ENCODE measurements at places on chromosomes 16 and 17.

GRCh38 chr17:57290981-57291380 lies 34.7 kb downstream of the MSI2 start:
- DNase-seq, result no peak

DNA sequence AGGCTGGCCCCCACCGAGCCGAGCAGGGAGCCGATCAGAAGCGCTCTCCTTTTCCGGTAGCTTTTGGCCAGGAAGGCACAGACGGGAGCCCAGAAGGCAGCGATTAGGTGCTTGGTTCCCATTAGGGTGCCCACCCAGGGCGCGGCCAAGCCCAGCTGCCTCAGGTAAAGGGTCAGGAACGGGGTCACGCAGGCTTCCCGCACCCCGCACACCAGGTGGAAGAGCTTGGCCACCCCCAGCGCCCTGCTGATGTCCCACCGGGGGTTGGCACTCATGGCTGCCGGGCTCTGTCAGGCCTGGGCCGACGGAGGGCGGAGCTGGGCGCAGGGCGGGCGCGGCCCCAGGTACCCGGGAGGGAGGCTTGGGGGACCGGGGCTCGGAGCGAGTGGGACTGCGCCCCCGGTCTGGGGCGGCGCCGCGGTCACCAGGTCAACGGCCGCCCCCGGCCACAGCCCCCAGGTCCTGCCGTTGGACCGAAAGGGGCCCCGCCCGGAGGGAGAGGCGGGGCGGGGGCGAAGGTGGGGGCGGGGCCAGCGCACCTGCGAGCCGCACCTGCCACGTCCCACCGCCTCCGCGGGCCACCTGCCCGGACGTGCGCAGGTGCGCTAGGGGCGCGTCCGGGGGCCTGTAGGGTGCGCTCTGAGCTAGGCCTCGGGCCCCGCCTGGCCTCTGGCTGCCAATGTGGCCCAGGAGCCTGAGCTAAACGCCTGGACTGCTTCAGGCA lies at the start of gene MFSD6L:
MFSD6L (minus strand) TSS at position 520 of the 724 bp plus-strand sequence; CDS start at position 275, 245 bp downstream.
- no peak for DNase-seq

GRCh38 chr16:88804552-88805339 lies 1.2 kb downstream of the CDT1 start:
- no peak for DNase-seq

GRCh38 chr16:11783319-11784037 lies 13.6 kb downstream of the ZC3H7A start:
- no peak for DNase-seq

DNA sequence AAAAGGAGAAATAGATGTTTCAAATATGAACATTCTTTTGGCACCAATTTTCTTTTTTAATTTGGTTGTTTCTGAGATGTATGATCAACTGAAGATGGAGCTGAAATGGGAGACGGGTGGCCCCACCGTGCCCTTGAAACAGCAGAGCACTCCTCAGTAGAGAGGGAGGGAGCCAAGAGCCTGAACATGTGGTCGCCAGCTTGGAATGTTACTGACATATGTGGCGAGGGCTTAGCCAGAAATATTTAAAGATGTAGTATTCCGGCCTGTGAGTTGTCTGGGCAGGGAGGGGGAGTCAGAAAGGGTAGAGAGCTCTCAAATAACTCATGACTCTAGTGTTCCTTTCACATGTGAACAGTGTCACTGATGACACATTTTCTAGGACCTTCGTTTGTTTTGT lies 13.3 kb upstream of the MRC2 start:
- no peak for DNase-seq

Data from stimulated activated CD8-positive, alpha-beta memory T cell treated with anti-CD3 and anti-CD28 coated beads, Interleukin-7, amount 100 ng/mL, for 1 hour (primary cell).